CD4-positive, alpha-beta T cell treated with Interleukin-15 for 4 hours (primary cell): ENCODE measurements at places on chromosomes 13 and 19.

DNA sequence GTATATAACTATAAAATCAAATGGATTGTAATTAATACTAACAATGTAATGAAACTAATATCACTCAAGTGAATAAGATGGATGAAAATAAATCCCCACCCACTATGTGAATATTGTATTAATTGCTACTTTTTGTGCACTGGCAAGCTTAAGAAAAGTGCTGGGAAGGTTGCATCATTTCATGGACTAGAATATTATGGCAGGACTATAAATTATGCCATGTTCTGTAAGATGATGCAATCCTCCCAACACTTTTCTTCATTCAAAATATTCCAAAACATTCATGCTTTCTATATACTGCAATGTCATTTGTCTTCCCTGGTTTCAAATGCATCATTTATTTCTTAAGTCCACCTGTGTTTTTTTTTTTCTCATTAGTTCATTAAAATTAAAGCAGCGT, 457.6 kb upstream of the GPC6 start:
- no peak for DNase-seq

- no peak for DNase-seq
Observed at GRCh38 chr13:83563499-83563898, 318.8 kb downstream of the SLITRK1 start.

DNA sequence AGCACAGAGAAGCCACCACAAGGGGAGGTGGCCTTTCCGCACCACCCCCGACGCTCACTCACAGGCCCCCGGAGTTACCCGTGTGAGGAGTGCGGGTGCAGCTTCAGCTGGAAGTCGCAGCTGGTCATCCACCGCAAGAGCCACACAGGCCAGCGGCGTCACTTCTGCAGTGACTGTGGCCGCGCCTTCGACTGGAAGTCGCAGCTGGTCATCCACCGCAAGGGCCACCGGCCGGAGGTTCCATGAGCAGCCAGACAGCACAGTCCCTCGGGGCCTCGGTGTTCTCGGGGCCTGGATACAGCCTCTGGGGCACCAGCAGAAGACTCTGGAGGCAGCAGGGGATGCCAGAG, 4.3 kb downstream of the ZNF446 start:
- no peak for DNase-seq

- no peak for DNase-seq
Observed at GRCh38 chr19:11286312-11286974, 9.5 kb upstream of the TSPAN16 start.

GRCh38 chr13:88005188-88005587, 334.0 kb downstream of the SLITRK5 start:
- DNase-seq: no peak

- no peak for DNase-seq
Observed at GRCh38 chr19:14826006-14826405, 9.0 kb downstream of the OR7A5 start.

GRCh38 chr19:33953023-33953422, 156.4 kb downstream of the KCTD15 start:
- no peak for DNase-seq

DNA sequence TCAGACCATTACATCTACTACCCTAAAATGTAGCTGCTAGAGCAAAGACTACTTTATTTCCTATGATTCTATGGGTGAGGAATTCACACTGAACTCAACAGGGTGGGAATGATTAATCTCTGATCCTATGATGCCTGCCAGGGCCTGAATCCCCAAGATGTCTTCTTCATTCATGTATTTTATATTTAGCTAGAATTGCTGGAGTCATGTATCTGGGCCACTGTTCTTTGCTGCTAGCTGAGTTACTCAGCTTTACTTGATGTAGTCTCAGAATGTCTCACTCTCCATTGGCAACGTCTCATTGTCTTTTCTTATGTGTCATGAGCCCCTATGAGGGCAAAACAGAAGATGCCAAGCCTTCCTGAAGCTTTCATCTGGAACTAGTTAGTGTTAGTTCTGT, 21.1 kb downstream of the ZNF582 start:
- DNase-seq: no peak

- DNase-seq: no peak
Observed at GRCh38 chr13:97308735-97309429, 86.7 kb downstream of the MBNL2 start.

GRCh38 chr19:28468701-28469459, 744.1 kb downstream of the UQCRFS1 start:
- DNase-seq: no peak

DNA sequence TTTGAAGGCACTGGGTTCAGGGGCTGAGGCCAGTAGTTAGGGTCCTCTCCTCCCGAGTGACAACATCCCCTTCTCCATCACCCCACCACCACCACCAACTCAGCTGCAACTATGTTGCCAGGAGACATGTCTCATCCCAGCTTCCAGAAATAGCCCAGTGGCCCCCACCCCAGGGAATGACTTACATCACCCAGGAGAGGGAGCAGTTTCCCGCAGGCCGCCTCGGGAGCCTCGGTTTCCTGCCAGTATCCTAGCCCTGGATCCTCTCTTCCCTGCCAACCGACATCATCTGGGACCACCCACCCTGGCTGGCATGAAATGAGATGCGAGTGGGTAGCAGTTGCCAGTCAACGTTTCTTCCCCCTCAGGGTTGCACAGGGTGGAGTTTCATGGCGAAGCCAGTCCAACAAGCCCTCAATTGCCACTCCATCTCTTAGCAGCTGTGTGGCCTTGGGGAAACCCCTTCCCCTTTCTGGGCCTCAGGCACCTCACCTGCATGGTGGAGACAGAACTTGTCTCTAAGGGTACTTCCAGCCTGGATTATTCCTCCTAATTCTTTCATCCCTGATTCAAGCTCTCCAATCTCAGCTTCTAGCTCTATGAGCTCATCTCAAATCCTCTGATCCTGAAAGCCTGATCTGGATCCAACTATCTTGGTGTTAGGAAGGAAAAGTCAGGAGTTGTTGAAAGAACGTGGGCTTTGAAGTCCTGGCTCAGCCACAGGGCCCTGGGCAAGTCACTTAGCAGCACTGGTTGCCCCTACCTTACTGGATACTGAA, 3.9 kb upstream of the GSK3A start:
- no peak for DNase-seq

- peak; percentile 52 for DNase-seq
Observed at GRCh38 chr19:19866611-19867248, 1.0 kb downstream of the ZNF253 start.

GRCh38 chr19:37885392-37885791, 21.0 kb downstream of the WDR87 start:
- no peak for DNase-seq

DNA sequence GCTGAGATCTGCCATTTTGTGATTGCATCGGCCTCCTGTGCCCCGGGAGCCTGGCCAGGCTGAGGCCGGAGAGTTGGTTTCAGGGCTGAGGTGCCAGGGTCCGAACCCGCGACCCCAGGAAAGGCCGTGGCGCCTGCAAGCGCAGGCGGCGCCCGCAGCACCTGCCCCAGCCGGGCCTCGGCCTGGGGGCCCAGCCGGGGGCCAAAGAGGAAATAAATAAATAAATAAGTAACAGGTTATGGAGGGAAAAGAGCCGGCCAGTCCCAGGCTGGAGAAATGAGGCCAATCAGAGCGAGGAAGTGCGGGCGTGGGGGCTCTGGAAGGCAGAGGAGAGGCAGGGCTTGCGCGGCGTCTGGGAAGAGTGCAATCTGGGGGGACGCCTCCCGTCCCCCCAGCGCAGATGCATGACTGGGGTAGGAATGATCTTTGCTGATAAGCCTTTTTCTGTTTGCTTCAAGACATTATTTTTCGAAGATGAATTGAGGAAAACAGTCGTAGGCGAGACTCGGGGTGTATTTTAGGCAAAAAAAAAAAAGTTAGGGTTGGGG, 145.6 kb upstream of the ZNF536 start:
- DNase-seq: no peak

DNA sequence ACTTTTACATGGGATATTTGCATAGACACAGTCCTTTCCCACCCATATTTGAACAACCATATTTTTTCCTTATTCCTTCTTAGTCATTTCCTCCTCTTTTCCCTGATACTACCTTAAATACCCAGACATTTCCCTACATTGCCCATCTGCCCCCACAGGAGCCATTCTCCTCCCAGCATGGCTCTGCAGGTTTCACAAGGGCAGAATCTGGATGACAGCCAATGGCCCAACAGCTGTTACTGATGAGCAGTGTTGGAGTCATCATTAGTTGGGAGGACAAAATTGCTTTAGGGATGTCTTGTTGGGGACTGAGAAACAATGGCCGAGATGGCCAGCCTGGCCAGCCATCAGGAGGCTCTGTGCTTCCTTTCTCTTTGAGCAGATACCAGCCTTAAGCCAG, 209.5 kb downstream of the KLF5 start:
- no peak for DNase-seq

- DNase-seq: no peak
Observed at GRCh38 chr19:34661357-34661756, 15.6 kb downstream of the SCGB2B2 start.

- DNase-seq: no peak
Observed at GRCh38 chr13:113141601-113141970, 16.9 kb upstream of the PROZ start.

DNA sequence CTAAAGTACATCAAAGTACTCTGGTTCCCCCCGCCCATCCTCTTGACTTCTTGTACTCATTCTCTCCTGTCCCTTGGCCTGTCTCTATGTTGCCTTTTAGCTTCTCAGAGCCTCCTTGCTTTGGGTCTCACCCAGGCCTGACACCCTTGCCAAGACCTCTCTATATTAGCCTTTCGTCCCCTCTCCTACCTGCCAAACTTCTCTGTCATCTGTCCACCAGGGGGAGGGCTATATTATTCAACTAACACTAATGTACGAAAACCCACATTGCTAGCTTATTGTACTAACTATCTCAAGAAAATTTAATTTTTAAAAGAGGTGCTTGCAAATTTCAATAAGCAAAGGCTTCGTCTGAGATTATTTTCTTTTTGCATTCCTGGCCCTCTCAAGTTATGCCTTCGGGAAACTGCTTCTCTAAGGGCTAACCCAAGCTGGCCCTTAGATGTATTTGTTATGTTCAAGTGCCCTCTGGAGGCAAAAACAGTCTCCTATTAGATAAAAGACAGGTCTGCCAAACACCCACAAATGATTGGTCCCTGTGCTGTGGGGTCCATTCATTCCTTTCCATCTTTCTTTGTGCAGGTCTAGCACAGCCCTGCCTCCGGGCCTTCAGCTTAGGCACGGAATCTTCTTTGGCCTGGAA, 6.3 kb upstream of the MRPS31 start:
- DNase-seq: peak; percentile 62

GRCh38 chr13:40221460-40222201, 444.8 kb downstream of the FOXO1 start:
- peak; percentile 47 for DNase-seq

DNA sequence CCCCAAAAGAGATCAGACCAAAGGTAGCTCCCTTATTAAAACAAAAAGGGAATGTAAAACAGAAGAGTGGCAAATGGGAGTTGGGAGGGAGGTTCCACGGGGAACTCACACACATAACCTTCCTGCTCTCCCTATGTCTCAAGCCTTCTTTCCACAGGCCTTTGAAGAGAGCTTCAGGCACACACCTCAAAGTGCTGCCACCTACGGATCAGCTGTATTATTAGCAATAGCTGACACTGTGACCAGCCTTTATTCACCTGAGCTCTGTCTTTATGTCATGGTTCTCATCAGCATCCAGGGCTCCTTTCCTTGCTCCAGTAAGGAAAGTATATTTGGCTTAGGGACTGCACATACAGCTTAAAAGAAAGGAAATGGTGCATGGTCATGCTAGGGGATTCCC, 11.3 kb downstream of the ZNF571 start:
- DNase-seq: no peak

GRCh38 chr13:113001241-113002140, 32.5 kb downstream of the MCF2L start:
- no peak for DNase-seq

DNA sequence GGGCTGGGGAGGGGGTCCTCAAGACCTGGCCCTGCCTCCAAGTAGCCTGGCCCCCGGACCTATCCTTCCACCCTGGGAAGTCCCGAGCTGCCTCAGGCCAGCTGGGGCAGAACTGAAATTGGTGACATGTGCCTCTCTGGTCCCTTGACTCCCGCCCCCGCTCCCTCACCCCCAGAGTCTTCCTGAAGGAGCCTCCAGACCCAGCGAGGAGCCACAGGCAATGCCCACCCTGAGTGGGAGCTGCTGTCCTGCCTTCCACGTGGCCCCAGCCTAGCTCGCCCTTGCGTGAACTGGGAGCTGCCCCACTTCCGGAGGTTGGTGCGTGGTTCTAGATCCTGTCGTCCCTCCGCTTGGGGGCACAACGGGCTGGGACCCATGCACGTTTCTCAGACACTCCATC, 34.6 kb downstream of the CEBPA start:
- no peak for DNase-seq

DNA sequence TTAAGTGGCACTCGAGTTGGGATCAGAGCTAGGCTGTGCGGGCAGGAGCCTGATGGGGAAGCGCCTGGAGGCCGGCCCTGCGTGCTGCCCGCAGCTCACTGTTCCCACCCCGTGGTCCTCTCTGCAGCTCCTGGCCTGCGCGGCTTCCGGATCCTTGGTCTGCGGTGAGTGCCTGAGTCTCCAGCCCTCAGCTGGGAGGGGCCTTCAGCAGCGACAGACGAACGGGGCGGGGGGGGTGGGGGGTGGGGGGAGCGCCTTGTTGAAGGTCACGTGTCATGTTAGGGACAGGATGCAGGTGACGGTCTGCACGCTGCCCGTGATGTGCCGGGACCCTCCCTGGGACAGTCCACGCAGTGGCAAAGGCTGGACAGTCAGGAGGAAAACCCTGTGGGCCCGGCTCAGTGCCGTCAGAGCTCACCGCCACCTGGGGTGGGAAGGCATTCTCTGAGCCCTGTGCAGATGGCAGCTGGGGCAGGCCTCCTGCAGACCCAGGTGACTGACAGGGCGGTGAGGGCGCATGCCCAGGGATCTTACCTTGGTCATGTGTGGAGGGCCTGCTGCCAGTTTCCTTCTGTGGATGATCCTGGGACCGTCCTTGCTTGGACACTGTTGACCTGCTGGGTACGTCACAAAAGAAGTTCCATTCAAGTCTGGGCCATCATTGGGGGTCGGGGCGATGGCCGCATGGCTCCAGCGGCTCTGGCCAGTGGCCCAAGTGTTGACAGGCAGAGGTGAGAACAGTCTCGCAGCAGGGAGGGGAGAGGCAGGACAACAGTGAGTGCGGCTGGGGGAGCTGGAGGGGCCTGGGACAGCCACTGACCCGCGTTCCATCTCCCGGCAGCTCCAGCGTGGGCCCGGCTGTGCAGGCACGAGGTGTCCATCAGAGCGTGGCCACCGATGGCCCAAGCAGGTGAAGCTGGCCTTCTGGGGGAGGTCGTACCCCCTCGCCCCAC, 4.3 kb downstream of the NDUFS7 start:
- no peak for DNase-seq

DNA sequence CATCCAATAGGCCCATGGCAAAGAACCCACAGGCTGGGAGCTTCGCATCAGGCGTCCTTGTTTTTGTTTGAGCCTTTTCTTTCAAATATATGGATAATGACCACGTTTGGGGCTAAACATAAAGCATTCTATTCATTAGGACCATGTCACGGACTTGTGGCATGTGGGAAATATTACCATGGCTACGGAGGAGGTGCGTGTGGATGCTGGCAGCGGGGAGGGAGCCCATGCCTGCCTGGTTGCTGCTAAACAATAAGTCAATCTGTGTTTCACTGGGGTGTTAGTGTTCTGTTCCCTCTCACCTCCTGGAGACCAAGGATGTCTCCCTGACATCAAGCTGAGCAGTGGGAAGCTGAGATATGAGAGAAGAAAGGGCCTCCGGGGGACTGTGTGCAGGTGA, 121.1 kb downstream of the IRS2 start:
- no peak for DNase-seq
